Smooth muscle cell of the umbilical artery (primary cell): ENCODE measurements at places on chromosomes 5 and 9. TPM values are rescaled to one million over a fixed set of nuclear protein-coding genes. Genes with fewer than 3 reads are reported as not detected.

LAMC3 gene
- total RNA-seq, result under 0.01 and 0.05 TPM in 2 replicates

ADGRD2 gene
- not detected in 2 replicates for total RNA-seq

LCNL1 gene
- total RNA-seq, result 0.88 and 1.5 TPM in 2 replicates

CXXC5 gene
- total RNA-seq, result 42.9 and 63.5 TPM in 2 replicates

SOX30 gene
- total RNA-seq, result 0.18 TPM in 1 of 2 replicates, not detected in the other

GFPT2 gene
- total RNA-seq, result 233 and 276 TPM in 2 replicates
